Naive thymus-derived CD4-positive, alpha-beta T cell (primary cell): ENCODE measurements at places on chromosomes 13 and 19. TPM values are rescaled to one million over a fixed set of nuclear protein-coding genes. Genes with fewer than 3 reads are reported as not detected.

- DNase-seq, result no peak
Measured at GRCh38 chr13:58830841-58831240, 1199.3 kb downstream of the PCDH17 start.

GRCh38 chr13:28526876-28527275 is 31.9 kb upstream of the FLT1 start:
- no peak for DNase-seq

ERF gene
- total RNA-seq, result 96.5 TPM

SIGLEC14 gene
- not detected in 2 replicates for total RNA-seq

DNA sequence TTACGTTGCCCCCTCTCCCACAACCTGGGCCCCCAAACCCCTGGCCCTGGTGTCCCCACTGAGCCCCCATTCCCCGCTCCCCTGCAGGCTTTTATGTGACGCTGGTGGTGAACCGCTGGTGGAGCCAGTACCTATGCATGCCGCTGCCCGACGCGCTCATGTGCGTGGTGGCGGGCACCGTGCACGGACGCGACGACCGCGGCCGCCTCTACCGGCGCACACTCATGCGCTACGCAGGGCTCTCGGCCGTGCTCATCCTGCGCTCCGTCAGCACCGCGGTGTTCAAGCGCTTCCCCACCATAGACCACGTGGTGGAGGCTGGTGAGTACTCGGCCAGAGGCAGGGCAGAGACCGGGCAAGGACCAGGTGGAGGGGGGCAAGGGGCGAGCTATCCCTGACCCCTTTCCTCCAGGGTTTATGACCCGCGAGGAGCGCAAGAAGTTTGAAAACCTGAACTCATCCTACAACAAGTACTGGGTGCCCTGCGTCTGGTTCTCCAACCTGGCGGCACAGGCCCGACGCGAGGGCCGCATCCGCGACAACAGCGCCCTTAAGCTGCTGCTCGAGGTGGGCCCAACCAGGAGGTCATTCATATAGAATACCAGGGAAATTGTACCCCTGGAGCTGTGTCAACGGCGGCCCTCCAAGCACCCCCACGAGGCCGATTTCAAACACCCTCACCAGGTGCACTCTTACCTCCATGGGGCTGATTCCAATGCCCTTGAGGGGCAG is 3.0 kb downstream of the BEST2 start:
- DNase-seq, result no peak

DNA sequence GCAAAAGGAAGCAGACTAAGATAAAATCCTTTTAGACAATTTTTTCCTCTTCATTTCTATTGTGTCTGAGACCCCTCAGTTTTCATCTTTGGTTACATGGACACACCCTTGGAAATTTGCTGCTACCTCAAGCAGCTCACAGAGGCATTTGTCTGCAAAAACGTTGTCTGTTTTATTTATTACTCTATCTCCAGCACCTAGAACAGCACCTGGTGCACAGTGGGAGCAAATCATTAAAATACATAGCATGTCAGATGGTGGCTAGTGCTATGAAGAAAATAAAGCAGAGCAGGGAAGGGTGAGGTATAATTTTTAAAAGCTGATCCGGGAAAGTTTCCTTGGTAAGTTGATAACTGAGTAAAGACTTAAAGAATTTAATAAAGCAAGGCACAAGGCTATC is 14.3 kb upstream of the FAM124A start:
- no peak for DNase-seq

GRCh38 chr13:34207334-34207733 is 389.4 kb downstream of the RFC3 start:
- DNase-seq, result no peak

- no peak for DNase-seq
Measured at GRCh38 chr19:13040232-13040947, 45.1 kb downstream of the NFIX start.

GRCh38 chr19:41233748-41234240 is 14.8 kb downstream of the AXL start:
- no peak for DNase-seq

PSG11 gene
- total RNA-seq, result not detected in 2 replicates

C13orf42 gene
- not detected in 2 replicates for total RNA-seq

NHLRC3 gene
- 30.6 TPM for total RNA-seq

CGB2 gene
- total RNA-seq, result not detected

ZNF844 gene
- total RNA-seq, result 14.9 TPM

PRR22 gene
- total RNA-seq, result 5.7 and 6.7 TPM in 2 replicates

GRCh38 chr19:15259907-15260306 is 27.7 kb upstream of the EPHX3 start:
- DNase-seq, result no peak

PNMA8A gene
- 0.62 TPM for total RNA-seq

HCST gene
- 68.5 TPM for total RNA-seq

RCBTB1 gene
- total RNA-seq, result 21.3 TPM

- no peak for DNase-seq
Measured at GRCh38 chr19:11324748-11325389, 14.6 kb downstream of the RAB3D start.

DNA sequence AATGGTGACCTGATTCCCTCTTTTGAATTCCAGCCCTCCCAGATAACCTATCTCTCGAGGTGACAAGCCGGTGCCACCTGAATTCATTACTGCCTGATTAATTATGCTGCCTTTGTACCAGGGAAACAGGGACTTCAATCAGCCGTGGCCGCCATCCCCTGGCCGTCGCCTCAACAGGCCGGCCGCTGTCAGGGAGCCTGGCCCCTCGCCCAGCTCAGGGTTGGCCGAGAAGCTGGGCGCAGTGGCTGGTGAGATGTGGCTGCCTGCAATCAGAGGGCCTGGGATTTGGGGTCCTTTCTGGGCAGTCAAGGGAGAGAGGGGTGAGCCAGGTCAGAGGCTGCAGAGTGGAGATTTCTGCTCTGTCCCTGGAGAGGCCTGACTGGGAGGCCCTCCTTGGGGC is 91.2 kb downstream of the KCTD15 start:
- no peak for DNase-seq

PLEKHF1 gene
- total RNA-seq, result 15.3 TPM

DNA sequence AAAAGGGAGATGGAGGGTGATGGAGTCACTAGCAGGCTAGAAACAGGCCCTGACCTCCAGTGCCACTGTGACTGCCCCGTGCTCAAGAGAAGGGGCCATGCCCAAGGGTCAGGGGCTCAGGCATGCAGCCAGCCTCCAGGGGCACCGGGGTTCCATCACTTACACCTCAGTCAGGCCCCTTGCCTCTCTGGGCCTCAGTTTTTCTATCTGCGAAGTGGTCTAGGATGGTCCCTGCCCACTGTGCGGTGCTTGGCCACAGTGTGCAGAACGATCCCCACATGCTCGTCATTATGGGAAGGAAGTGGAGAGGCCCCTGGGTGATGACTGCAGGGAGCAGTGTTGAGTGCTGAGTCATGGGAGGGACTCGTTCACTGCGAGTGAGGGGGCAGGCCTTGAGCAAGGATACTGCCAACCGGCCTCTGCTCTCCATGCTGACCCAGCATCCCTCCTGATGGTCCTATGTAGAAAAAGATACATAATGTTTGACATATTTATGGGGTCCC is 23.1 kb downstream of the TMED1 start:
- no peak for DNase-seq

DNA sequence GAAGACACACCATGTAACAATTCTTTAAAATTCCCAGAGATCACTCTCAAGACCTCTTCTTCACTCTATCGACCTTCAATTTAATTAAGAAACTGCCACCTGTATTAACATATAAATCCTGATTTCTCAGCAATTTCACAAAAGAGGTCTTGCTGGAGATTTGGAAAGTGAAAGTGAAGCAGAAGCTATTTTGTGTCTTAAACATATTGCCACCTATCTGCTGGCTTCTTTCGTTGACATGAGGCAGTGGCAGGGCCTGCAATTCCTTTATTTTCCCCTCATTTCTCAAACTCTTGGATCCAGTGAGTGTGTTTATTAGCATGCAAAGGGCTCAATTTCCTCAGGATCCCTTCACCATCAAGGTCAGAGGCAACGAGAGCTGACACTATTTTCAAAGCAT is 780.2 kb upstream of the SLITRK1 start:
- no peak for DNase-seq

- DNase-seq, result no peak
Measured at GRCh38 chr13:24861617-24862362, 97.8 kb downstream of the RNF17 start.

DNA sequence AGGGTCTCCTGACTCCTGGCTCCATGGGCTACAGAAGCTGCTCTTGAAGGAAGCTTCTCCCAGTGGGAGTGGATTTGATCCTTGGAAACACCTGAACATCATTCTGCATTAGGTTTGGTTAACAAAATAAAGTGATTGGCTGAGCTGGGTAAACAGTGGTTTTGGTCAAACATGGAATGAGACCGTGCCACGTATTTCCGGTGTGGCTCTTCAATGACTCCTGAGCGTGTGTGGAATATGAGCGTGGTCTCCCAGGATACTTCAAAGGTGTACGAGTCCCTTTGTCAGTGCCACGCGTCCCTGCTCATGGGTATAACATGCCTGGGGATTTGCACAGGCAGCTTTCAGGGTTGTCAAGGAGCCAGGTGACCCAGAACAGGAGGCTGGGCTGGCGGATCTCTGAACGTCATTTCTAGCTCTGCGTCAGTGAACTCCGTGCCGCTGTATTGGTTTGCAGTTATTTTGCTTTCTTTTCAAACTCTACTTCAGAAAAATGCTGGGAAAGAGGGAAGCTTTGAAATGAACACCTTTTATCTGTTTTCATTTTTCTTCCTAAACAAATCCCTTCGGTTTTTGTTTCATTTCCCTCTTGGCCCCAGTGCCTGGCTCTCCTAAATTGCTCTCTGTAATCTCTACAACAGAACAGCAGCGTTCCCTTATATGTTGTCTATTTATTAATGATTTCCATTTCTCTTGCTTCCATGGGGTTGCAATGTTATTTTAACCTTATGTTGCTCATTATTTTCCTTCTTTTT is 26.3 kb upstream of the GJB6 start:
- DNase-seq, result no peak

- no peak for DNase-seq
Measured at GRCh38 chr13:36369268-36370107, 23.3 kb upstream of the SPART start.

- no peak for DNase-seq
Measured at GRCh38 chr19:49700563-49700962, 9.6 kb downstream of the CPT1C start.

VSTM1 gene
- total RNA-seq, result 2.1 TPM

PDS5B gene
- total RNA-seq, result 62.9 and 65.8 TPM in 2 replicates

PNPLA6 gene
- 157 TPM for total RNA-seq

DNA sequence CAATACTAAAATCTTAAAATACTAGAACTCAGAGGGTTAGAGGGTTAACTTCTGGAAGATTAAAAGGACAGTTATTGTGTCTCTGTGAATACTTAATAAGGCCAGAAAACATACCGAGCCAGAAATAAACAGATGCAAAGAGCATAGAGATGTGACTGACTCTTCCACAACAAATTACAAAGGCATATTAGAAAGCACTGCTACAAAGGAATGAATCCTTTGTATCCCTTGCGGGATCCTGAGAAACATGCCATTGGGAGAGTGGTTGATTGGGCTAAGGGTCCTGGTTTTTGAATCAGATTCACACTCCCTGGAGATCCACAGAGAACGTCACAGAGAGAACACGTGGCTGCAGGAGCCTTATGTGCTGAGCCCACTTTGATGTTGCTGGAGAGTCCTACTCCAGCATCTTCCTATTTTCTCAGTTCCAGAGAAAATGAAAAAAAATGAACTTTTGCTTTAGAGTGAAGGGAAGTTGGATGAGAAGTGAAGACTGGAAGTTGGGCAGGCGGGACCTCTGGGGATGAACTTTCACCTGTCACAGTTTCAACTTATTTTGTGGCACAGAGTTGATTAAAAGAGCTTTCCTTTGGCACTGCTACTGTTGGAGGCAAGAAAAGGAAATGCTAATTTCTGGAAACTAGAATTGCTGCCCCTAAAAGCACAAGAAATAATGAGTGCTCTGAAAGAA is 309.9 kb downstream of the DCT start:
- DNase-seq, result no peak

GRCh38 chr13:79485014-79485811 is 4.3 kb downstream of the NDFIP2 start:
- no peak for DNase-seq

GPR12 gene
- not detected for total RNA-seq

- DNase-seq, result no peak
Measured at GRCh38 chr19:35134601-35135242, at the start of gene LGI4. TSS of gene LGI4 (minus strand) at chr19:35135059. CDS start at chr19:35134680, 379 bp downstream.

TINCR gene
- 0.84 TPM for total RNA-seq
